Amniotic epithelial cell (primary cell): ENCODE measurements at places on chromosomes 13 and 19.

DNA sequence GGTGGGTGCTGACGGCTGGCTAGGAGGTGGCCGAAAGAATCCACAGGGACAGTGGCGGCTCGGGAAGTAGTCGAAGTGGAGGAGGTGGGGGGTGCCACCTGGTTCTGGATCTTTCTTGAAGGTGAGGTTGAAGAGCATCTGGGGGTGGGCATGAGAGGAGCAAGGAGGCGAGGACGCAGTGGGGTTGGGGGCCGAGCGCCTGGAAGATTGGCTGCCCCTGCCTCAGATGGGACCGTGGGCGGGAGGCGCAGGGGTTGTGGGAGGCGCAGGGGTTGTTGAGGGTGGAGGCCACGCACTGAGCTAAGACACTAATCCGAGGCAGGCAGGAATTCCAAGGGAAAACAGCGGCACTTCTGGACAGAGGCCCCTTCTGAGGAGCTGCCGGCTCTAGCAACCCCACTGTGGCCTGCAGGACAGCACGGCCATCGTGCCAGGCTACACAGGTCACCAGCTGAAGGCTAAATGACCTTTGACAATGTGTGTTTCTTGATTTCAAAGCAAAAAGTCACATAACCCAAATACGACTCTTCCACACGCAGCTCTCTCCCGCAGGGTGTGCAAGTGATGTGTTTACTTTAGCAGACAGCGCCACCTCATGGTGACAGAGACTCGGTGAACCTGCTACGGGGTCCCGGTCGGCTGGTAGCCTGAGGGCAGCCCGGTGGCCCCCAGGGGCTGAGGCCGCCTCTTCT lies 44.1 kb upstream of the RANBP3 start:
- DNase-seq = peak; percentile 77

- DNase-seq = no peak
Measured at GRCh38 chr19:17869114-17869608, 2.6 kb upstream of the SLC5A5 start.

- no peak for DNase-seq
Measured at GRCh38 chr19:9941231-9941630, 4.9 kb upstream of the OLFM2 start.

GRCh38 chr19:2847507-2847906 lies 6.2 kb downstream of the ZNF555 start:
- DNase-seq = no peak

DNA sequence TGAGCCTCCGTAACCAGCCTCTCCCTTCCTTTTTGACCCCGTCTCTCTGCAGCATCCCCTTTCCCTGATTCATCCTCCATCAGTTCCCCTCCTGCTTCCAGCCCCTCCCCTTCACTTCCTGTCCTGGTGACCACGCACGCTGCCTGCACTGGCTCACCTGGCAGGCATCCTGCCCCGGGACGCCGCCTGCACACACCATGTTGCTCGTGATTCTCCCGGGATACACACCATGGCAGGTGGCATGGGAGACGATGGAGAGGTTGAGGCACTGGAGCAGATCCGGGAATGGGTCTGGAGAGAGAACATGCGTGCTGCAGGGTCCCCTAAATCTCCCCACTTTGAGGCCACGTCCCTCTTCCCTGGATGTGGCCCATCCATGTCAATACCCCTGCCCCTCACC lies 4.2 kb downstream of the KLK12 start:
- DNase-seq = no peak

- DNase-seq = peak; percentile 12
Measured at GRCh38 chr13:105069106-105069505, 1466.4 kb downstream of the EFNB2 start.

DNA sequence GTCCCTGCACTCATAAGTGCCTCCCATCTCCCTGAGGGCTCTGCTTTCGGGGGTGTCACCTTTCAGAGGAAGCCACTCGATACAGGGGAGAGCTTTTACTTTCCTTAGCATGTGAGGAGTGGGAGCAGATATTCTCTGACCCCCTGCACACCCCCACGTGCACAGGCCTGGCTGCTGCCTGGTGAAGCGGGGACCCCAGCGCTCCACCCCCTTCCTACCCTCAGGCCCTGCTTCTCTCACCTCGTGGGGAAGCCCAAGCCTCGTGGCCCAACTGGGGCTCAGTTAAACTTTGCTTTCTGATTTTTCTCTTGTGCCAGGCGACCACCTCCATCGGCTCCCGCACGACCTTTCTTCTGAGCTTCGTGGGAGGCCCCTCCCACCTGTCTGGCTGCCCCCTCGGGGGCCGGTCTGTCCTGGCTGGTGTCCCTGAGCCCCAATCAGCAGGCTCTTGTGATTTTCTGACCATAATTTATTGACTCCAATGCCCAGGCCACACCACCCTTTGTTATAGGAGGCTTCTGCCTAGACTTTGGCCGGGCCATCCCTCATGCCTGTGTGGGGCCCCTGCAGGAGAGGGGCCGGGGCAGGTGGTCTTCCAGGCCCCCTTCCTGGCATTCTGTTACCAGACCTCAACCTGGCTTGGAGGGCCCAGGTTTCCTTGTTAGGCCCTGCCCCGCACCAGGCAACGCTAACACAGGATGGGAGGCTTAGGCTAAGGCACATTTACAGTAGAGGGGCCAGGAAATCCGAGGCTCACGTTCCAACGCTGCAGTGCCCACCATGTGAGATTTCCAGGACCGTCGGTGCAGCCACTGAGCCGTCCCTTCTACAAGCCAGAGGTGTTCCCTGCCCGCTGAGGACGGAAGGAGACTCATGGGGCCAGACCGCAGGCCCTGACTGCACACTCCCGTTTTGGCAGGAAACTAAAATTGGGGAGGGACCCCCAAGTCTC lies 3.7 kb downstream of the TMED1 start:
- no peak for DNase-seq

DNA sequence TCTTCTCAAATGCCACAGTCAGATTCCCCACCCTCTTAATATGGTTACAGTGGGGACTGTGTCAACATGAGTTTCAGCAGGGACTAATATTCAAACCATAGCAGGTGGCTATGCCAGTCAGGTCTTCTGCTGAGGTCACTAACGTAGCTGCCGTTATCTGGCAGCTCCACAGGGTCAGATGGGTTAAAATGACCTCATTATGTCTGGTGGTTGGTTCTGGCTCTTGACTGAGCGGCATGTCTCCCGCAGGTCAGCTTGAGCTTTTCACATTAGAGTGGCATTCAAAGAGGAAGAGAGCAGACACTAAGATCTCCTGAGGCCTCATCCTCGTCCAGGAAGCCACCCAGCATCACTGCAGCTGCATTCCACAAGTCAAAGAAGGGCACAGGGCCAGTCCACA lies 21.4 kb upstream of the IPO5 start:
- DNase-seq = no peak

GRCh38 chr19:57152921-57153320 lies 7.9 kb upstream of the ZIM3 start:
- no peak for DNase-seq

GRCh38 chr13:75356421-75356820 lies 125.5 kb downstream of the TBC1D4 start:
- peak; percentile 21 for DNase-seq

DNA sequence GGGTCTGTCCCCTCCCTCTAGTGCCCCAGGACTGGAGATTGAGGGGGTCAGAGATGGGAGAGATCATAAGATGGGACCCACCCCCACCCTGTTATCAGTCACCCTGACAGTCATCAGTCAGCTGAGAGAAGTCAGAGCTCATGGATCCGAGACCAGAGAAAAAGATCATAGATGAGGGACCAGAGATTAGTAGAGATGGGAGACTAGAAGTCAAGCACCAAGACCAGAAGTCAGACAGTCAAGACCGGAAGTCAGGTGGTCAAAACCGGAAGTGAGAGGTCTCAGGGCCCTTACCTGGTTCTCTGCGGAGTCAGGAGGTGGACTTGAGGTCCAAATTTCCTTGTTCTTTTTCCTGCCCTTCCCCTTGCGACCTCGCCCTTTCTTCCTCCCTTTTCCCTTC lies 7.0 kb downstream of the COL5A3 start:
- DNase-seq = no peak

DNA sequence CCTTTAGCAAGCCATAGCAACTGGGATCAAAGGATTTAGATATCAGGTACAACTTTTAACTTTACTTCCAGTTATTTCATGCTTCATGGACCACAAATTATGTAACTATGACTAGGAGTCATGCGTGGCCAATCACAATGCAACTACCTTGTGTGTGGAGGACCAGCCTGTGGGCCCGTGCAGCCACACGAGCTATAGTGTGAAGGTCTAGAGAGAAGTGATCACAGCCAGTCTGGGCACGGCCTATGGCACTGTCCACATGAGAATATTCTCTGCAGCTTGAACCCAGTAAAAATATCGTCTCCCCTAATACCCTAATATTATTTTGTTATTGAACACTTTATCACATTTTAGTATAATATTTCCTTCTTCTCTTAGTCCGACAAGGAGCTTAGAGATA lies 464.9 kb upstream of the MIR17HG start:
- no peak for DNase-seq

- peak; percentile 86 for DNase-seq
Measured at GRCh38 chr13:36421447-36421846, 10.8 kb upstream of the CCNA1 start.

DNA sequence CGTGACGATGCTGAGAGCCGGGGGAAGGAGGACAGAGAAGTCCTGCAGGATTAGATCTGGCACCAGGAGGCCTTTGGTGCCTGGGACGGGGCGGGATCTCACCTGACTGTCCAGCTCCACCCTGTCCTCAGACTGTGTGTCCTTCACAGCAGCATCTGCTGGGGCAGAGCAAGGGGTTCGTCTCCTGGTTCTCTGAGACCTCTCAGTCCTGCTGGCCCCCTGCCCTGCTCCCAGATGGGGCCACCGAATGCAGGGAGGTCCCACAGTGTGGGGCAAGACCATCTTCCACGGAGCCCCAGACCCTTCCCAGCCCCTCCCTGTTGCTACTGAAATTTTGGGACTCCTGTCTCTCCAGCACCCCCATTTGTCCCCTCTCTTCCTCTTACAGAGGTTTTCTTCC lies 4.5 kb downstream of the LILRB3 start:
- no peak for DNase-seq

DNA sequence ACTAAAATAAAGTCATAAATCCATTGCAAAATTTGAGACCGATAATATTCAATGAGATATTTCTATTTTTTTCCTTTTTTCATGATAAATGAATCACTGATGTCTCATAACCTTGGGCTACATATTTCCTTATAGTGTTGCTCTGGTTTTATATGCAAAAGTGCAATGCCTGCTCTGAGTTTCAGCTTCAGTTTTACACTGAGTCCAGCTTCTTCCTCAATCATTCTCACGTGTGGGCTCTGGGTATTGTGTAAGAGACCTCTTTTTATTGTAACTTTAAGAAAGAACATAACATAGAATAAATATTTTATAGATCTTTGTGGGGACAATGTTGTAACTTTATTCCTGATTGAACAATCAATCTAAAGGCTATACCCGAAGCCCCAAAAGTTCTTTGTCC lies 280.2 kb upstream of the EDNRB start:
- DNase-seq = no peak

DNA sequence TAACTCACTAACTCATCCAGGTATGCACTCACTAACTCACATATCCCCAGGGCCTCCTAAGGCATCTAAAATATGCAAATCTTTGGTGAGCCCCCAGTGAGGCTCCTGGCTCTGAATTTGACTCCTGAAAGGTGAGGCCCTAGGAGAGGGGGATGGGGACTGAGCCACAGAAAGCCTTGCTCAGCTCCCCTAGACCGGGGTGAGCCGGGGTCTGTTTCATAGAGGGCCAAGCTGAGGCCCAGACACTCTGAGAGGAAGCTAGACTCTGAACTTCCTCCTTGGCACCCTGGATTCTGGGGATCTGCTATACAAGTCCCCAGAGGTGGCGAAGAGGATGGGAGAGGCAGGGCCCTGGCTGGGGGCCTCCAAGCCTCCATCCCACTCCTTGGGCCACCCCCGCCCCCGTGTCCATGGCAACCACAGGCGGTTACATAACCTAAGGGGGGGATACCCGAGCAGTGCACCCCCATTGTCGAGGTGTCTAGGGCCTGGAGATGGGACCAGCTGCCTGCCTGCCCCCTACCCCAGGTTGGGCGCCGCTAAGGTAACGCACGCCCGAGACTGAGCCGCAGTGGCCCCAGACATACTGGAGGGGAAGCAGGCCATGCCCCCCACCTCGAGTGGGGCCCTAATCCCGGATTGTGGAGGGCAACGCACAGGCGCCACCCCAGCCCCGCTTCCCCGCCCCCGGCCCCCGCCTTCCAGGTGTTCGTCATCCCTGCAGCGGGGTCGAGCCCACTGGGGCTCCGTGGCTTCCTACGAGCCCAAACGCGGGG lies 646 bp downstream of the ABHD8 start:
- no peak for DNase-seq

GRCh38 chr19:14505488-14506239 lies 9.7 kb upstream of the GIPC1 start:
- peak; percentile 72 for DNase-seq

- DNase-seq = no peak
Measured at GRCh38 chr13:60662595-60662994, 265.6 kb downstream of the TDRD3 start.

DNA sequence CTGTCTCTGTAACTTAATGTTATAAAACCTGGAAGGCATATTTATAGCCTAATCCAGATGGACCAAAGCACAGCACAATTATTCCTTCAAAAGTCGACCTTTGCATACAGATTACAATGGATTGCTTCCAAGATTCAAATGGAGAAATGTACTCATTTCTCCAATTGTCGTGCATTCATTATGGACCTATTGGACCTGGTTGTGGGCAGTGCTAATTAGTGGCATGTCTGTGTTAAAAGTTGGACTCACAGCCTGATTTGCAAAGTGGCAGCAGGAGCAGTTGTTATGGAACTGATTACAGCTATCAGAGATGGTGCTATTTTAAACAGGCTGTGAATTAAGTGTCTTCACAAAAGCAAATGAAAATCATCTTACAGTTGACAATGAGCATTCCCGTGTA lies 1529.3 kb upstream of the SLC10A2 start:
- no peak for DNase-seq

DNA sequence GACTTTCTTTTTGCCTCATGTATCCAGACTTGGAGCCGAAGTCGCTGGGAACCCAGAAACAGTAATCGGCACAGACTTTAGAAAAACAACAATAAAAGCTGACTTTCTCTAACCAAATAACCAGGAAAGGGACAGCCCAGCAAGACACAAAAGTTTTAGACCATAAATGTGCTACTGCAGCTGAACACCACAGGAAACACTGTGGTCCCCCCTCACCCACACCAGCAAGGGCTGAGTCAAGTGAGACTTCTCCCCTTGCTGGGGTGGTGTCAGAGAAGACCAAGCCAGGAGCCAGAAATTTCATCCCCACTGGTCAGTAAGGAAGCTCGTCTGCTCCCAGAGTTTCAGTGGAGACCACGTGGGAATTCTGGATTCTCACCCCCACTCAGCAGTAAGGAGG lies 70.6 kb downstream of the ESD start:
- DNase-seq = no peak

DNA sequence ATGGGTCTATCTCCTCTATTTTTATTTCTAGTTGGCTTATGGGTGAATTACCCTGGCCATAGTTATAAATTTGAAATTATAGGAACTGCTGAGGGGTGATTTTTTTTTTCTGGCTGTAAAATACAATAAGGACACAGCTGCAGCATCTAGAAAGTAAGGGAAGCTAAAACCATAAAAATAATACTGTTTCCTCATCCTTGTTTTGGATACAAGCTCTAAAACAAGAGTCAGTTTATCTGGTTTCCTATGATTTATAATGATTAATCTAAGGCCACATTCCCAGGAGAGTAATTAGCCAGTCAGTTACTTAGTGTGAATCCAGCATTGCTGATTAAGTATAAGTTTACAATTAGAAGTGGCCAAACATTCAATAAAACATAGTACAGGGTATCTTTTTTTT lies 219.1 kb upstream of the NBEA start:
- DNase-seq = no peak
